CD4-positive, alpha-beta memory T cell (primary cell): ENCODE measurements at places on chromosomes 7 and 10. TPM values are rescaled to one million over a fixed set of nuclear protein-coding genes. Genes with fewer than 3 reads are reported as not detected.

DNA sequence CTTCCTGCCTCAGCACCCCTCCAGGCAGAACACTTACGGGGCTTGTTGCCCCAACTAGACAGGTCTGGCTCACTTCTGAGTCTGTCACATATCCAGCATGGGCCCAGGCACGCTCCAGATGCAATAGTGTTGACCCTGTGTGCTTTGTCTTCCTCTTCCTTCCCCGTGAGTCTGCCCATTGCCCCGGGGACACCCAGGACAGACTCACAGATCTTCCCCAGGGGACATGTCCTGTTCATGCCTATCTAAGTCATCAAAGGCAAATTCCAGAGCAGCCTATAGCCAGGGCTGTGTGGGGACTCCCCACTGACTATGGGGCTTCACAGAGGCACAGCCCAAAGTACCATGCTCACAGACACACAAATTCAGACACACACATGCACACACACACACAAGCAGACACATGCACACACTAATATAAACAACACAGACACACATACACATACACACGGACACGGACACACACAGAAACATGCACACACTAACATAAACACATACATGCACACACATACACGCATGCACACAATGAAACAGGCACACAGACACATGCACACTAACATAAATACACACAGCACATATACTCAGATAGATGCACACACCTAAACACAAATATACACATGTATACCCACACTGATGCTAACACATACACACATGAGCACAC lies 175.8 kb downstream of the KCNMA1 start:
- H3K27ac ChIP-seq, result no peak overlapping the region
- DNase-seq, result no peak
- H3K36me3 ChIP-seq, result no peaks in the 10 kb centered on the region
- no peaks in the 10 kb centered on the region for H3K27me3 ChIP-seq
- no peaks in the 10 kb centered on the region for H3K4me1 ChIP-seq

DNA sequence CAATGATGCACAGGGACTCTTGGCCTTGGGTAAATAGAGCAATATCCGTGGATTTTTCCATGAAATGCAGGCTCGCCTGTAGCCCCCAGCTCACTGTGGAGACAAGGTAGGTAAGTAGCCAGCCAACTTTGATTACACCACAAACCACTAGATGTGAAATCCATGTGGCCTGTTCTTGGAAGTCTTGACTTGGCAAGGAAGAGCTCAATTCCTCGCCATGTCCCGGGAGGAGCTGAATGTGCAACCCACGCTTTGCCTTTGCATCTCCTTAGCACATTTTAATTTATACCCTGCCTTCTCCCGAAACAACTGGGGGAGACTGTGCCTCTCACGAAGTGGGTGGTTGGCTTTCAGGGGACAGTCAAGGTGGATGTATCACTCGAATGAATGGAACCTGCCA lies 347.7 kb upstream of the MKI67 start:
- H3K4me3 ChIP-seq, result no peak overlapping the region
- no peaks in the 10 kb centered on the region for H3K36me3 ChIP-seq
- H3K4me1 ChIP-seq, result no peaks in the 10 kb centered on the region

DNA sequence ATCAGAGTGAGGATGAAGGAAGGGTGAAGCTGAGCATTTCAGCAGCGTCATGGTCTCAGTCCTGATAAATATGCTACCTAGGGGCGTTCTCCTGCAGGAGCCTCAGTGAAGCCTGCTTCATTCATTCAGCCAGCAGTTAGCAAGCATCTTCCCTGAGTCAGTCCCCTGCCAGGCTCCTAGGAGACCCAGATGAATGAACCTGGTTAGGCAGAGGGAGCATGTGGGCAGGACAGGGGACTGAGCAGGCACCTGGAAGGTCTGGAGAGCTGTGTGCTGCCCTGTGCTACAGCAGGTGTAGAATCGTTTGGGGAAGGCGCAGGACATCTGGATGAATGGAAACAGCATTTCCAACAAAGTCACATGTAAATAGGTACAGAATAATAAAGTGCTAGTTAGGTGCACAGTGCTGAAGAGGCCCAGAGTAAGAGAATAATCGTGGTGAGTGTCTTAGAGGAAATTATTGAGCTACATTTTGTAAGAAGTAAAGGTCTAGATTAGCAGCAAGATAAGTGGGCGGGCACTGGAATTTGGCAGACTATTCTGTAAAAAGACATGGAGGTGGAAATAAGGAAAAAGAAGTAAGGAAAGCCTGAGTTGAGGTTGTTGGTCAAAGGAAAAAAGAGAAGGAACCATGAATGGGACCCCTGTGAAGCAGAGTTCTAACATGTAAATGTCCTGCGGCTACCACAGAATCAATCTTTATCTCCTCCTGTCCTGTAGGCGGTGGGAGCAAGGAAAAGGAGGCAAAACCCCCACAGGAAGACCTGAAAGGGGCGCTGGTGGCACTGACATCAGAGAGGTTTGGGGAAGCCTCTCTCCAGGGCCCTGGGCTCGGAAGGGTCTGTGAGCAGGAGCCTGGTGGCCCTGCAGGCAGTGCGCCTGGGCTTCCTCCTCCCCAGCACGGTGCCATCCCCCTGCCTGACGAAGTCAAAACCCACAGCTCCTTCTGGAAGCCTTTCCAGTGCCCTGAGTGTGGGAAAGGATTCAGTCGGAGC lies 12.0 kb downstream of the ZSCAN25 start:
- H3K4me3 ChIP-seq, result no peak overlapping the region
- no peak for DNase-seq
- peaks cover 60% of the 10 kb centered on the region for H3K36me3 ChIP-seq
- no peaks in the 10 kb centered on the region for H3K27me3 ChIP-seq

SSC4D gene
- not detected for total RNA-seq

DNA sequence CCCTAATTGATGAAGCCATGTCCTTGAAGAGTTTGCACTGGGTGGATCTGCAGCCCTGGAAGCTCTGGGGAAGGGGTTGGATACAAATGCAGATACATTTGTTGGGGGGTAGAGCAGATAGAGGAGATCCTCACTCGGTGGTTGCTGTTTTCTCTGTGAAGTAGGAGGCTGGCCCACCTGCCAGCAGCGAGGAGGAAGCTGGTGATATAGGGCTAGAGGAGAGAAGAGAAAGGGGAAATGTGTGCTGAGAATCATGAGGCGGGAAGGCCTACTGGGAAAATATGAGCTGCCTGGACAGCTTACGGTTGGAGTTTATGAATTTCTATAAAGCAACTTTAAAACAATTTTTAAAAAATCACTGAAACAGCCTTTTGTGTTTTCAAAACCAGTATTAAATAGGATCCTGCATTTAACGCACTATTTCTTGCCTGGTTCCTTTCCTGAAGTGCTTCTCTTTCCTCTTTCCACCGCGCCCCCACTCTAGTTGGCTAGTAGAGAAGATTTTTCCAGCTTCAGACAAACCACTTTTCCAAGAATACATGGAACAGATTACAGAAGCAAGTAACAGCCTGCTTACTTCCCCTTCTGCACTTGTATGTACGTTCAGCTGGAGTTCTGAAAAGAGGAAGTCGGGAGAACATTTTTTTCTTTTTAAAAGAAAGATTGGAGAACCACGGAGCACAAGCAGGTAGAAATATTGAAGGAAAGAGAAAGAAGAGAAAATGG lies 100.6 kb upstream of the GLCCI1 start:
- no peaks in the 10 kb centered on the region for H3K36me3 ChIP-seq
- no peak overlapping the region for H3K4me3 ChIP-seq
- no peak for DNase-seq
- H3K27ac ChIP-seq, result no peak overlapping the region
- H3K4me1 ChIP-seq, result no peaks in the 10 kb centered on the region

- H3K4me3 ChIP-seq, result no peak overlapping the region
- no peak overlapping the region for H3K27ac ChIP-seq
- H3K36me3 ChIP-seq, result no peaks in the 10 kb centered on the region
Observed at GRCh38 chr10:126576336-126576735, 94.2 kb downstream of the C10orf90 start.

GRCh38 chr7:155800301-155800700 lies 12.0 kb downstream of the SHH start:
- no peak overlapping the region for H3K27ac ChIP-seq
- H3K27me3 ChIP-seq, result peaks cover 6% of the 10 kb centered on the region
- no peak overlapping the region for H3K4me3 ChIP-seq
- no peak for DNase-seq

GRCh38 chr7:105587909-105588635 lies 6.8 kb upstream of the EFCAB10 start:
- H3K27me3 ChIP-seq, result no peaks in the 10 kb centered on the region
- no peak for DNase-seq
- peaks cover 4% of the 10 kb centered on the region for H3K4me1 ChIP-seq
- no peaks in the 10 kb centered on the region for H3K36me3 ChIP-seq
- no peak overlapping the region for H3K4me3 ChIP-seq

DNA sequence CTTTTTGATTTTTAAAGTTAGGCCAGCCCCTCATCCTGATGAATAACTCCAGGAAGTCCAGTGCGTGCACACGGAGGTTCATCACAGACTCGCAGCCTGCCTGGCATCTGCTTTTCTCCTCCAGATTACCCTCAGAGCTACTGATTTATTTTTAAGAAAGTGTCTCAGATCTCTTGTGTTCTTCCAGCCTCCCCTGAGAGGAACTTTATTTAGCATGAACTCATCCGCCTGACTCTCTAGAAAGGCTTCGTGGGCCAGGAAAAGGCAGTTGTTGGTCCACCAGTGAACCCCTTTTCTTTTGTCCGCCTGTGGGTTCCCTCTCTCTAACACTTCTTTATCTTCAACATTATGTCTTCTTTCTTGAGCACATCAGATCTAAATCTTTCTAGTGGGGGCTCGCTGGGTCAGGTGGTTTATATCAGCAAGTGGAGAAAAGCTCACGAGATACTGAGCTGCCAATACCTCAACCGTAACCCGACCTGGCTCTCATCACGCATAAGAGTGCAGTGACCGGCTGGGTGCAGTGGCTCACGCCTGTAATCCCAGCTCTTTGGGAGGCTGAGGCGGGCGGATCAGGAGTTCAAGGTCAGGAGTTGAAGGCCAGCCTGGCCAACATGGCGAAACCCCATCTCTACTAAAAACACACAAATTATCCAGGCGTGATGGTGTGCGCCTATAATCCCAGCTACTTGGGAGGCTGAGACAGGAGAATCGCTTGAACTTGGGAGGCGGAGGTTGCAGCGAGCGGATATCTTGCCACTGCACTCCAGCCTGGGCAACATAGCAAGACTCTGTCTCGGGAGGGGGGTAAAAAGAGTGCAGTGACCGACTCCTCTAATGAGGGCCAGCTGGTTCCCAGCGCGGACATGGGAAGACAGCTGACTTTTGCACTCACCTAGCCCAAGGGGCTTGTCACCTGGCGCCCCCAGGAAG lies 162.3 kb downstream of the CCDC3 start:
- no peak overlapping the region for H3K4me3 ChIP-seq
- H3K36me3 ChIP-seq, result no peaks in the 10 kb centered on the region
- DNase-seq, result no peak
- H3K4me1 ChIP-seq, result no peaks in the 10 kb centered on the region

ADIRF gene
- not detected for total RNA-seq

- H3K27me3 ChIP-seq, result peaks cover 8% of the 10 kb centered on the region
- no peaks in the 10 kb centered on the region for H3K36me3 ChIP-seq
- H3K4me1 ChIP-seq, result no peaks in the 10 kb centered on the region
- no peak overlapping the region for H3K4me3 ChIP-seq
- no peak overlapping the region for H3K27ac ChIP-seq
- no peak for DNase-seq
Observed at GRCh38 chr7:41694495-41694894, 8.4 kb downstream of the INHBA start.

PHYHIPL gene
- not detected for total RNA-seq

STOX1 gene
- 0.35 TPM for total RNA-seq

- no peaks in the 10 kb centered on the region for H3K27me3 ChIP-seq
- H3K4me1 ChIP-seq, result no peaks in the 10 kb centered on the region
- H3K4me3 ChIP-seq, result no peak overlapping the region
- H3K36me3 ChIP-seq, result no peaks in the 10 kb centered on the region
Observed at GRCh38 chr10:99858849-99859248, 76.4 kb downstream of the ABCC2 start.

FEZF1 gene
- total RNA-seq, result not detected

GALNT17 gene
- not detected for total RNA-seq

ERVW-1 gene
- total RNA-seq, result not detected

- no peaks in the 10 kb centered on the region for H3K36me3 ChIP-seq
- H3K27me3 ChIP-seq, result no peaks in the 10 kb centered on the region
Observed at GRCh38 chr7:39948375-39948955, 1.6 kb upstream of the CDK13 start.

- DNase-seq, result no peak
- peaks cover 10% of the 10 kb centered on the region for H3K4me1 ChIP-seq
- H3K36me3 ChIP-seq, result no peaks in the 10 kb centered on the region
- H3K27me3 ChIP-seq, result no peaks in the 10 kb centered on the region
- no peak overlapping the region for H3K4me3 ChIP-seq
- H3K27ac ChIP-seq, result no peak overlapping the region
Observed at GRCh38 chr7:50761713-50762112, 21.0 kb downstream of the GRB10 start.

NUTM2B gene
- 1.9 TPM for total RNA-seq

AUTS2 gene
- 35.2 TPM for total RNA-seq

- H3K4me1 ChIP-seq, result peaks cover 4% of the 10 kb centered on the region
- H3K27me3 ChIP-seq, result no peaks in the 10 kb centered on the region
- H3K27ac ChIP-seq, result no peak overlapping the region
- DNase-seq, result no peak
- no peaks in the 10 kb centered on the region for H3K36me3 ChIP-seq
Observed at GRCh38 chr10:99849536-99849935, 67.1 kb downstream of the ABCC2 start.

OPN1SW gene
- not detected for total RNA-seq

CRHR2 gene
- total RNA-seq, result not detected
